Smooth muscle cell of bladder (primary cell): ENCODE measurements at places on chromosomes 2 and 18. TPM values are rescaled to one million over a fixed set of nuclear protein-coding genes. Genes with fewer than 3 reads are reported as not detected.

Gene CUL3
- total RNA-seq: 52.8 and 60.8 TPM in 2 replicates

Gene ACTR2
- total RNA-seq: 59.6 and 83.9 TPM in 2 replicates

Gene AGXT
- total RNA-seq: 0.14 TPM in 1 of 2 replicates, not detected in the other

Gene DBI
- total RNA-seq: 107 and 150 TPM in 2 replicates

Gene NGEF
- 0.74 and 1.1 TPM in 2 replicates for total RNA-seq

Gene POTEE
- not detected in 2 replicates for total RNA-seq

Gene ZRANB3
- total RNA-seq: 7.1 and 7.6 TPM in 2 replicates

Gene GREB1
- total RNA-seq: 1.3 and 2.1 TPM in 2 replicates

Gene CD226
- 0.85 and 1.2 TPM in 2 replicates for total RNA-seq

Gene CAB39
- 43.5 and 48.6 TPM in 2 replicates for total RNA-seq

Gene LBX2
- 1.3 and 2.9 TPM in 2 replicates for total RNA-seq

Gene KDM3A
- 17.2 and 27.8 TPM in 2 replicates for total RNA-seq

Gene CHMP3
- total RNA-seq: 59.3 and 66.7 TPM in 2 replicates

Gene SLC9A2
- total RNA-seq: not detected in 2 replicates

Gene CAPN14
- total RNA-seq: under 0.01 and 0.09 TPM in 2 replicates

Gene TTN
- total RNA-seq: under 0.01 TPM in 2 replicates

Gene ASB18
- total RNA-seq: not detected in 2 replicates

Gene ACMSD
- under 0.01 TPM in 1 of 2 replicates, not detected in the other for total RNA-seq

Gene IGFBP5
- total RNA-seq: 928 and 1,359 TPM in 2 replicates
